ENCODE measurements at places on chromosomes 6 and 20.

GRCh38 chr6:36492621-36493020, 49.8 kb downstream of the KCTD20 start:
- DNase-seq: no peak

DNA sequence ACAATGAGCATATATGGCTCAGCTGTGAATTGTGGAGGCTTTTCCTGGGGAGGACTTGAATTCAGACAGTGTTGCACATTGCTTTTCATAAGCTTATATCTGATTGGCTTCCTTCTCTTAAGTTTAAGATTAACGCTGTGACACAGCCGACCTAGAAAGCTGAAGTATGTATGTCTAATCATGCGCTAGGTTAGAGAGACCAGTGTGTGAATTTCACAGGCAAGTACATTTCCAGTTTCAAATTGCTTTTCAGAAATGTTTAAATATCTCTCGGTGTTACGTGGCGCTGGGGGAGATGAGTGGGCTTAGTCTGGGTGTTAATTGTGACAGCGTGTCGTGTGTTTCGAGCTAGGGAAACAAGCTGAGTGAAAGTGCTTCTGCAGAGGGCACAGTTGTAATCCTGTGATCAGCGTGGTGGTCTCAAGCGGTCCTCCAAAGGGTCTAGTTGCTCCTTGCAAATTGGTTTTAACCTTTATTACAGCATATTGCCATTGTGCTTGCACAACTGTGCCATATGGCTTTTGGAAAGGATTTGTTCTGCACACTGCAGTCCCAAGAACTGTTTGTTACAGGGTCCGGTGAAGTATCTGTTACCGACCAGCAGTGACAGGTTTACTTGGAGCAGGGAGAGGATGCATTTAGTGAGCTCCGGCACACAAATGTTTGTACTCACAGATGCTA, 166.6 kb downstream of the SASH1 start:
- no peak for DNase-seq

- DNase-seq: no peak
Measured at GRCh38 chr6:70299456-70299855, 3.4 kb downstream of the COL9A1 start.

GRCh38 chr20:33130568-33131061, 37.3 kb upstream of the BPIFA2 start:
- DNase-seq: no peak

DNA sequence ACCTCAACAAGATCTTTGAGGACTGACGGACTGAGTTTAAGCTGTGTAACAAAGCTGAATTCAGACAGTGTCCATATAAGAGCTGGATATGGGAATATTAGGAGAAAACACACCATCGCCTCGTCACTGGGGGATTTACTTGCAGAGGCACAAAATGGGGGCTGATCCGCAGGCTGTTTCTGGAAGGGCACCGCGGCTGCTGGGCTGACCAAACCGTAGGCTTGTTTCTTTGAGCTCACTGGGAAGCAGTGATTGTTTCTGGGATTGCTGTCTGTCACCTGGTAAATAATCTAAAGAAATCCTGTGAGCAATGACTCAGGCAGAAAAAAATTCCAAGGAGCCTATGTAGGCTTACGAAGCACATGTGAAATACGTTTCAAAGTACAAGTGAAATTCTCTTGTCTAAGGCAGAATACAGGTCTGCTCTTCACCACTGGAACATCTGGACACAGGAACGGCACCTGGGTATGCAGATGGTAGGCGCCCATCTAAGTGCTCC, 63.9 kb upstream of the MPC1 start:
- no peak for DNase-seq

- DNase-seq: no peak
Measured at GRCh38 chr6:88708197-88708744, 255.1 kb downstream of the RNGTT start.

GRCh38 chr6:139628270-139628669, 253.8 kb upstream of the CITED2 start:
- DNase-seq: no peak

DNA sequence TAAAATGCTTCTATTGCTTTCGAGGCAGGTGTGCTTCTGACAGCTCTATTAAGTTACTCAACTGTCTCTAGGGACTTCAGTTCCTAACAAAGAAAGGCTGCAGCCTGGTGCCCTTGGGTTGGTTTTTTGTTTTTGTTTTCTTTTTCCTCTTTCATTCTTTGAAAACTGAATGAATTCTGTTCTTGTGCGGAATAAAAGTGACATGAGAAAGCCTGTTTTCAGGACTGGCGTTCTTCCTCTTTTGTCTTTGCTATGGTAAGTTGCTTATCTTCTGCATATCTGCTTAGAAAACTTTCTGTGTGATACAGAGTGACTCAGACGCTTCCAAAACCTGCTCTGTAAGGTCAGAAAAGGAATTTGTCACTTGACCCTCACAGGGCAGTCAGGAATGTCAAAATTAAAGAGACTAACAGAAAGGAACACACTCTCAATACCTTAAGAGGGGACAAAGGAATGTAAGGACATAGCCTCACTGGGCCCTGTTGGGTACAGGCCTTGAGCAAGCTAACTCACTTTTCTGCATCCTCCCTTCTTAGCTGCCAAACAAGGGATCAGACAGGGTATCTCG, 56.2 kb upstream of the NHSL1 start:
- DNase-seq: no peak

GRCh38 chr6:38131527-38131965, 312.0 kb downstream of the ZFAND3 start:
- DNase-seq: no peak

DNA sequence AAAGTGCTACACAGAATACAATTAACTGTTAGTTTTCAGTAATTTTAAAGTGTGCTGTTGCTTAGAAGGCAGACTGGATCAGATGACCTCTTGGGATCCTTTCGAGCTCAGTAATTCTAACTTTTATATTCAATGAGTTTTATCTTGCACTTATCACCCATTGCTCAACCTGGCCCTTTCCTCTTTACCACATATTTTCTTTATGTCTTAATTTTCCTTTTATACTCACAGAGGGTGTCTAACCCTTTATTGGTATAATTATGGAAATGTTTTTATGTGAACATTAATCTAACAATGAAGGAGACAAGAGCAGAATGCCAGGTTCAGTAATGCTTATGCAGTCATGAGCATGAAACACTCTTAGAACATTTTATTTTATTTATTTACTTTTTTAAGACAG, 39.7 kb upstream of the CARMIL1 start:
- DNase-seq: no peak

- no peak for DNase-seq
Measured at GRCh38 chr6:12162213-12162612, 127.9 kb upstream of the EDN1 start.

DNA sequence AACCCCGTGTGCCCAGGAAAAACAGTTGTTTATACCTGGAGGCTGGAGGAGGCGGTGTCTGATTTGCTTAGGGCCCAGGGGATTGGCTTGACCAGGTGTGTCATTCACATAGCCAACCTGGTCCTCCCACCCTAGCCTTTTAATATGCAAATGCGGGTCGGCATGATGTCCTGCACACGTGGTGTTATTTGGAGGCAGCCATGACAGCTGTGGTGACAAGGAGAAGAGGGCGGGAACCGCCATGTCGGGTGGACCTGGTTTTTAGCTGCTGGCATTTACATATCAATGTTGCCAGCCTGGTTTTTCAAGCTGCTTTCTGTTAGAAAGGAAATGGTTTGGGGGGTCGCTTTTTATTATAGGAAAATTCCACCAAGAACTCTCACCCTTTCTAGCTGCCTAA, 291.4 kb upstream of the QKI start:
- no peak for DNase-seq

GRCh38 chr20:58327211-58327610, 17.7 kb downstream of the RAB22A start:
- no peak for DNase-seq

DNA sequence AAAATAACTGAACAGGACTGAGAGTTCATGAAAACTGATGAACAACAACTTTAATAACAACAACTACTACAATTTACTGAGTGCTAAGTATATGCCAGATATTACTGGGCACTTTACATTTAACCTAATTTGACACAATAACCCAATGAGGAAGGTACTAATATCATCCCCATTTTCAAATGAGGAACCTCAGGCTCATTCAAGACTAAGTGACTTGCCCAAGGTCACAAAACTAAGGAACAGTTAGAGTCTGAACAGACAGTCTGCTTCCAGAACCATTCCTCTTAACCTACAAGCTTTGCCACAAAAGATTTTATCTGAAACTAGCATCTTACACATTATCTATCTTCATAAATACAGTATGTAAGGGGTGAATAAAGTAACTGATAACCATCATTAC, 10.6 kb upstream of the NDRG3 start:
- no peak for DNase-seq

- no peak for DNase-seq
Measured at GRCh38 chr6:122709922-122710512, 69.5 kb upstream of the FABP7 start.

DNA sequence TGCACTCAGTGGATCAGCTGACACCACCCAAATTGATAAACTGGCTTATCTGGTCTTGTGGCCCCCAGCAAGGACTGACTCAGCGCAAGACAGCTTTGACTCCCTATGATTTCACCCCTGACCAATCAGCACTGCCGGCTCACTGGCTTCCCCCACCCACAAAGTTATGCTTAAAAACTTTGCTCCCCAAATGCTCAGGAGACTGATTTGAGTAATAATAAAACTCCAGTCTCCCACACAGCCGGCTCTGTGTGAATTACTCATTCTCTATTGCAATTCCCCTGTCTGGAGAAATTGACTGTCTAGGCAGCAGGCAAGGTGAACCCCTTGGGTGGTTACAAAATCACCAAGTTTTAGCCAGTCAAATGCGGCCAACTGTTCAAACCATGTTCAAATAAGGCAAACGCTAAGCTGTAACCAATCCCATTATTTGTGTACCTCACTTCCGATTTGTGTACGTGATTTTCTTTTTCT, 32.5 kb downstream of the SLC22A2 start:
- no peak for DNase-seq

GRCh38 chr6:140669321-140669720, 1294.9 kb upstream of the CITED2 start:
- no peak for DNase-seq

DNA sequence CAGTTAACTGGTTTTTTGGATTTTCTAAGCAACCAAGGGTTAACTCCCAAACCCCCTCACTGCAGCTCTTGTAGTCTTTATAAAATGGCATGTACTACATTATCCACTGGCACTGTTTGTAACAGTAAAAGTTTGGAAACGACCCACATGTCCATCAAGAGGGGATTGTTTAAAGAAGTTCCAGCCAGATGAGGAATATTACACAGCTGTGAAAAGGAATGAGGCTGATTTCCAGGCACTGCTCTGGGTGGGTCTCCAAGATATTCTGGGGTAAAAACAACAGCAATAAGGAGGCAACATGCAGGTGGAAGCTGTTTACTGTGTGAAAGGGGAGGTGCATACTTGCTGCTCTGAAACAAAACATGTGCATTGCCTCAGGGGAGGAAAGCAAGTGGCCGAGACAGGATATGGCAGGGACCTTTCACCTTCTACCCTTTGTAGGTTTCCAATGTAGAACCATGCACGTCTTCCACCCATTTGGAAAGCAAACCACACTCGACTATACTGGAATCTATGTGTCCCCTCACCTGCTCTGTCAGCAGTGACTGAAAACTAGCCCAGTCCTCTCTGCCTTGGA, 51.9 kb downstream of the GRM4 start:
- no peak for DNase-seq

Measured in coronary artery (tissue), 2 donors.